Hepatocyte (in vitro differentiated cells): ENCODE measurements at places on chromosomes 7 and 10. TPM values are rescaled to one million over a fixed set of nuclear protein-coding genes. Genes with fewer than 3 reads are reported as not detected.
A peak's percentile ranks its signal among the peaks of the same experiment; 100 is the strongest.

Gene ABCA13
- total RNA-seq, result 1.6 and 2.0 TPM in 2 replicates

Gene ADK
- 44.6 and 53.7 TPM in 2 replicates for total RNA-seq

Gene TNS3
- 64.5 and 73.3 TPM in 2 replicates for total RNA-seq

Gene PLOD3
- total RNA-seq, result 29.5 and 37.6 TPM in 2 replicates

Gene ITGA8
- 16.8 and 17.3 TPM in 2 replicates for total RNA-seq

Gene MPP7
- total RNA-seq, result 8.4 and 9.1 TPM in 2 replicates

Gene PTPRN2
- total RNA-seq, result 1.8 and 2.1 TPM in 2 replicates

GRCh38 chr7:148696787-148697186 lies 1.9 kb upstream of the CUL1 start:
- H3K36me3 ChIP-seq, result no peaks in the 10 kb centered on the region
- H3K27me3 ChIP-seq, result no peaks in the 10 kb centered on the region
- H3K27ac ChIP-seq, result no peak overlapping the region

DNA sequence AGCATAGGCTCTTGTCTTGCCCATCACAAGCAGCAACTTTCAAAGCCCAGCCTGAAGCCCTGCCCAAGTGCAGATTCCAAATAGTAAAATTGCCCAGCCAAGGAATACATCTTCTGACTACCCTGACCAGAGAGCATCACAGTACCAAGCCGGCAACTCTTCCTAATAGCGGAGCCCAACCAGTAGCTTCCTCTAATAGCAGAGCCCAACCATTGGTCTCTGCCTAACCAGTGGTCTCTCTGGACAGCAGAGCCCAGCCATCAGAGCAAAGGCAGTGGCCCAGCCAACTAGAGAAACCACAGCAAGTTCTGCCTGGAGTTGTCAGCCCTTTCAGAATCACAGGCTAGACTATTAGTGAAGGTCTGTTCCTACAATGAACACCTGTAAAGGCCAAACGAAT lies 285.6 kb downstream of the HGF start:
- no peak overlapping the region for H3K4me3 ChIP-seq
- H3K27me3 ChIP-seq, result no peaks in the 10 kb centered on the region
- H3K27ac ChIP-seq, result no peak overlapping the region
- no peaks in the 10 kb centered on the region for H3K4me1 ChIP-seq
- peak; percentile 55 for DNase-seq

GRCh38 chr10:20760460-20760859 lies 136.7 kb downstream of the NEBL start:
- H3K27ac ChIP-seq, result no peak overlapping the region
- H3K36me3 ChIP-seq, result no peaks in the 10 kb centered on the region
- no peaks in the 10 kb centered on the region for H3K4me1 ChIP-seq
- no peak overlapping the region for H3K4me3 ChIP-seq

DNA sequence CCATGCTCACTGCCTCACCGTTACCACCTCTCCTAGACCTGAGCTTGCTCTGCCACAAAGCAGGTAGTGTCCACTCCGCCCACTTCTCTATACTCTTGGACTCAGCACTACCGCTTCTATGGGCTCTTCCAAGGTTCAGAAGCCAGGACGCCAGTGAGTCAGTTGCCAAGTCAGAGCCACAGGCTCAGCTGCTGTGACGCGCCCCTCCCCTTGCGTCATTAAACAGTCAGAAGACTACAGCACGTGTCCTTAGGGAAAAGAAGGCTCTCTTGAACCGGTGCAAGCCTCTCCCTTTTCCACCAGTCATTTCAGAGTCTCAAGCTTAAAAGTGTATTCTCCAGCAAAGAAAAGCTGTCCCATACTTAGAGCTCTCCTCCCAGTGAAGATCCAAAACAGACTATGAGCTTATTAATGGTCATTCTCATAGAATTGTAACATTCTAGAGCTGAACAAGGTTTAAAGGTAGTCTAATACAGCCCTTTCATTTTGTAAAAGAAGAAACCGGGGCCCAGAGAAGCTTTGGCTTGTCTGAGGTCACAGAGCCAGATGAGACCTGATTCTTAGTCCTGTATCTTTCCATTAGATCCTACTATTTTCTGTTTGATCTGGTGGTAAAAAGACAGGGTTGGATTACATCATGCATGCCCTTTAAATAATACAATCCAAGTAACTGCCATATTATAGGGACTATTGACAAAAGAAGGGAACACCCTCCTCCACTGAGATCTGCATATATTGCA lies 40.9 kb upstream of the MET start:
- no peaks in the 10 kb centered on the region for H3K36me3 ChIP-seq
- no peaks in the 10 kb centered on the region for H3K4me1 ChIP-seq
- peak overlapping the region; percentile 70 for H3K27ac ChIP-seq
- no peak overlapping the region for H3K4me3 ChIP-seq
- no peaks in the 10 kb centered on the region for H3K27me3 ChIP-seq

GRCh38 chr10:10225136-10225676 lies 792.5 kb upstream of the CELF2 start:
- no peak for DNase-seq
- H3K4me1 ChIP-seq, result no peaks in the 10 kb centered on the region
- H3K4me3 ChIP-seq, result no peak overlapping the region
- no peaks in the 10 kb centered on the region for H3K27me3 ChIP-seq

- no peaks in the 10 kb centered on the region for H3K4me1 ChIP-seq
- H3K4me3 ChIP-seq, result no peak overlapping the region
- no peak for DNase-seq
- no peak overlapping the region for H3K27ac ChIP-seq
These were observed 169.6 kb downstream of the MTERF1 start for GRCh38 chr7:91710881-91711280.

- no peaks in the 10 kb centered on the region for H3K36me3 ChIP-seq
- no peak overlapping the region for H3K4me3 ChIP-seq
- H3K27me3 ChIP-seq, result no peaks in the 10 kb centered on the region
These were observed 117.2 kb downstream of the UBE2H start for GRCh38 chr7:129835569-129835968.

DNA sequence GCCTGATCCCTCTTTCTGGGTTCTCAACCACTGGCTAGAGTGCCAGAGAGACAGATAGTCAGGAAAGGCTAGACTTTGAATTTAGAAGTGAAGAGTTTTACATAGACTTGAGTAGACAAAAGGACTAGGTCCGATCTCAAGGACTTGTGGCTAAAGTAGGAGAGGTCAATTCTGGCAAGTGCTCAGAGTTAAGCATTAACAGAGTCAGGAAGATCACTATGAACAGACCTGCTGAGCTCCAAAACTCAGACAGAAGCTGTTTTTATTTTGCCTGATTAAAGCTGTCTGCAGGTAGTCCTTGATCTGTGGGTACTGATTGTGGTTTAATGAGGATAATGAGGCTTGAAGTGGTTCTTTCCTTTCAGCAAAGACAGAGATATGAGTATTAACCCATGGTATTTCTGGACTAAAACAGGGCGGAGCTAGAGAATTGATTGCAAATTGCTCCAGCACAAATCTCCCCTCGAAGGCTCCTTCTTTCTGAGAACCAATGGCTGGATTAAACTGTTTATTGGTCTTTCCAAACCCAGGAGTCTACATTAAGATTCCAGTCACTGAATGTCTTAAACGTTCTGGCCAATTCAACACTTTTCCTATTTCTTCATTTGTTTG lies 423.2 kb downstream of the IPMK start:
- no peak overlapping the region for H3K27ac ChIP-seq
- H3K4me1 ChIP-seq, result no peaks in the 10 kb centered on the region
- peak; percentile 9 for DNase-seq
- no peaks in the 10 kb centered on the region for H3K36me3 ChIP-seq

DNA sequence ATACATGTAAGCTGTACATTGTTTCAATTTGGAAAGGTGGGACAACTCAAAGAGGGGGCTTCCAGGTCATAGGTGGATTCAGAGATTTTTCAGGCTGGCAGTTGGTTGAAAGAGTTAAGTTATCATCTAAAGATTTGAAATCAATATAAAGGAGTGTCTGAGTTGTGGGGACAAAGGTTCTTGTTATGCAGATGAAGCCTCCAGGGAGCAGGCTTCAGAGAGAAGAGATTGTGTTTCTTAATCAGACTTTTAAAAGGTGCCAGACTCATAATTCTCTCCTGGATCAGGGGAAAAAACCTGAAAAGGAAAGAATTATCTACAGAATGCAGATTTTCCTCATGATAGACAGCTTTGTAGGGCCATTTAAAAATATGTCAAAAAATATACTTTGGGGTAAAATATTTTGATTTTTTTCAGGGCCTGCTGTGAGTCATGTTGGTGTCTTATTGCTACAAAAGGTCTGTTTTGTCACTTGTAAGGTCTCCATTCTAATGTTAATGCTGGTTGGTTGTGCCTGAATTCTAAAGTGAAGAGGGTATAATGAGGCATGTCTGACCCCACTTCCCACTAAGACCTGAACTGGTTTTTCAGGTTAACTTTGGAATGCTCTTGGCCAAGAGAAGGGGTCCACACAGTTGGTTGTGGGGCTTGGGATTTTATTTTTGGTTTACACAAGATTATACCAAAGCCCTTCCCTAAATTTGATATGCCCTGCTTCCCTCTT lies 52.7 kb upstream of the PRSS1 start:
- H3K4me3 ChIP-seq, result no peak overlapping the region
- no peaks in the 10 kb centered on the region for H3K36me3 ChIP-seq
- DNase-seq, result no peak
- H3K27me3 ChIP-seq, result no peaks in the 10 kb centered on the region
- no peaks in the 10 kb centered on the region for H3K4me1 ChIP-seq

DNA sequence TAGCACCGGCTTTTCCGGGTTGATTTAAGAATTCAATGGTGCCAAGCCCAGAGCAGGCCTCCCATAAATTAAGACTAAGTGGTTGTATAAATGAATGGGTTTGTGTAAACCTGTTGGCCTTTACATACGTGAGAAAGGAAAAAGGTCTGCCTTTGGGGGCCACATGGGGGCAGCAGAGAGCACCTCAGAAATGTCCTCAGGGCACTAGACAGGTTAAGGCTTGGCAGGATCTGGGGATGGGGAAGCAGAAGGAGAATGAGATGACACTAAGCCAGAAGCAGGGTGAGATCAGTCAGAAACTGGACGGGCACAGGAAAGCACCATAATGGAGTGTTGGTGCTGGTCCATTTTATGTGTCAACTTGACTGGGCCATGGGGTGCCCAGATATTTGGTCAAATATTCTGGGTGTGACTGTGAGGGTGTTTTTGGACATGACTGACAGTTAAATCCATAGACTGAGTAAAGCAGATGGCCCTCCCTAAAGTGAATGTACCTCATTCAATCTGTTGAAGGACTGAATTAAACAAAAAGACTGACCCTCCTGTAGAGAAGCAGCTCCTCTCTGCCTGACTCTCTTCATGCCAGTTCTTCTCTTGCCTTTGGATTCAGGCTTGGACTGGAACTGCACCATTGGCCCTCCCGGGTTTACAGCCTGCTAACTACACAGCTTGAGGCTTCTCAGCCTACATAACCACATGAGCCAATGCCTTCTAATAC lies 58.9 kb downstream of the FRMPD2 start:
- peak; percentile 66 for DNase-seq
- no peaks in the 10 kb centered on the region for H3K4me1 ChIP-seq
- no peak overlapping the region for H3K27ac ChIP-seq
- no peak overlapping the region for H3K4me3 ChIP-seq

- no peak for DNase-seq
- H3K27ac ChIP-seq, result no peak overlapping the region
- H3K4me3 ChIP-seq, result no peak overlapping the region
- no peaks in the 10 kb centered on the region for H3K4me1 ChIP-seq
- H3K36me3 ChIP-seq, result no peaks in the 10 kb centered on the region
- H3K27me3 ChIP-seq, result no peaks in the 10 kb centered on the region
These were observed 8.9 kb downstream of the SEC31B start for GRCh38 chr10:100510533-100511308.

DNA sequence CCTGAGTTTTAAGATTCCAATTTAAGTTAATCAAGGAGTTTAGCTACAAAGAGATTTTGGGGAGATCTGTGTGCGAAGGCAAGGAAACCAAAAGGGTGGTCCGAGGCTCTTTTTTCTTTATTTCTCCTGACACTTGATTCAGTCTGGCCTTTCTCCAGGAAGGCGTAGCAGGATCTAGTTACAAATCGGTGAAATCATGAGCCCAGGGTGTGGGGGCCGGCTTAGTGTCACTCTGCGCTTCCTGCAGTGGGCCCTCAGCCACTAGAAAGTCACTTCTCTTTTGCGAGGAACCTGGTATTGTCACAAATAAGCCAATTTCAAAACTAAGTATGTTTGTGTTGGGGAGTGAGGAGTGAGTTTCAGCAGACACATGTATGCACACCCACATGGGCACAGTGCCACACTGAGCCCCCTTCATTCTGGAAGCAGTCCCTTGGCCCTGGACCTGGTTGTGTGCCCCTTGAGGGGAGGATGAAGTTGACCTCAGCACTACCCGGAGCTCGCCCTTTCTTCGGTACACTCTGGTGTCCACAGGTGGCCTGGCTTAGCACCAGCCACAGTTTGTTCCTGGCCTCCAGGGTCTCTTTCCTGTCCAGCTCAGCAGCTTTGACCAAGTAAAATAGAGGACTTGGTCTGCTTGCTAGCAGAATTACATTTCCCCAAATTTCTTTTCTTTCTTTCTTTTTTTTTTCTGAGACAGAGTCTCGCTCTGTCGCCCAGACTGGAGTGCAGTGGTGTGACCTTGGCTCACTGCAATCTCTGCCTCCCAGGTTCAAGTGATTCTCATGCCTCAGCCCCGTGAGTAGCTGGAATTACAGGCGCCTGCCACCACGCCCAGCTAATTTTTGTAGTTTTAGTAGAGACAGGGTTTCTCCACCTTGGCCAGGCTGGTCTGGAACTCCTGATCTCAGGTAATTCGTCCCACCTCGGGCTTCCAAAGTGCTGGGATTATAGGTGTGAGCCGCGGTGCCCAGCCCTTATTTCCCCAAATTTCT lies 84.0 kb upstream of the BTBD16 start:
- no peak overlapping the region for H3K4me3 ChIP-seq
- no peaks in the 10 kb centered on the region for H3K4me1 ChIP-seq
- H3K36me3 ChIP-seq, result no peaks in the 10 kb centered on the region

GRCh38 chr7:136312592-136312991 lies 335.4 kb upstream of the MTPN start:
- no peak overlapping the region for H3K4me3 ChIP-seq
- H3K36me3 ChIP-seq, result no peaks in the 10 kb centered on the region
- no peaks in the 10 kb centered on the region for H3K27me3 ChIP-seq
- no peak overlapping the region for H3K27ac ChIP-seq
- no peaks in the 10 kb centered on the region for H3K4me1 ChIP-seq

DNA sequence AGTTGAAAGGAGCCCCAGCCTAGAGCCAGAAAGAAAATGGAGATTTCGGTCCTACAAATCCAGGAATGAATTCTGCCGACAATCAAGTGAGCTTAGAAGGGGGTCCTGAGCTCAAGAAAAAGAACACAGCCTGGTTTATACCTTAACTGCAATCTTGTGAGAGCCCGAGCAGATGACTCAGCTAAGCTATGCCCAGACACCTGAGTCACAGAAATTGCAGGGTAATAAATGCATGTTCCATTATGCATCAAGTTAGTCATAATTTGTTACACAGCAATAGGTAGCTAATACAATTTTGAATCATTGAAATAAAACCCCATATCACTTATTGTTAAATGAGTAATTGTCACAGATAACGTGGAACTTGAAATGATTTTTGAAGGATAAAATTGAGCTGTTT lies 111.8 kb upstream of the FOXP2 start:
- no peak overlapping the region for H3K27ac ChIP-seq
- H3K36me3 ChIP-seq, result no peaks in the 10 kb centered on the region
- DNase-seq, result no peak
- H3K4me1 ChIP-seq, result no peaks in the 10 kb centered on the region
- H3K27me3 ChIP-seq, result no peaks in the 10 kb centered on the region
- no peak overlapping the region for H3K4me3 ChIP-seq
